Kidney (tissue), 22 donors: ENCODE measurements at places on chromosomes 16 and 17.

GRCh38 chr17:74502861-74503260, 28.4 kb downstream of the CD300LB start:
- no peaks in the 10 kb centered on the region for H3K4me1 ChIP-seq
- H3K27me3 ChIP-seq, result no peaks in the 10 kb centered on the region
- no peak overlapping the region for H3K27ac ChIP-seq
- no peak for DNase-seq
- no peaks in the 10 kb centered on the region for H3K36me3 ChIP-seq

DNA sequence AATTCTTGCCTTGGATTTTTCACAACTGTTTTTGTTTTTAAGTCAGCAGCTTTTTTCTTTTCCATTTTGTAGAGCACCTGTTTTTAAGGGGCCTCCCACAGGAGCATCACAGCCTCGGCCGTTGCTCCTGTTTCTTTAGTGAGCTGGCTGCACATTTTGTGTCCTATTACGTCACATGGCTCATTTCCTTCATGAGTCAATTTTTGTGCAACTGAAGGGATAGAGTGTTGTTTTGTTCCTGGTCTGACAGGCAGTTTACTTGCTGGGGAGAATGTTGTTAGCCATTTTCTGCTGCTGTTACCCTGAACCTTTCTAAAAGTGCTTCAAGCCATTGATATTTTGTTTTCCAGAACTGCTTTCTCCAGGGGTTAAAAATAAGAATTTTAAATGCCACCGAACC, 45.0 kb upstream of the CRISPLD2 start:
- no peaks in the 10 kb centered on the region for H3K27me3 ChIP-seq
- no peaks in the 10 kb centered on the region for H3K4me1 ChIP-seq
- no peak overlapping the region for H3K4me3 ChIP-seq
- DNase-seq, result no peak
- peaks cover 2% of the 10 kb centered on the region for H3K36me3 ChIP-seq

DNA sequence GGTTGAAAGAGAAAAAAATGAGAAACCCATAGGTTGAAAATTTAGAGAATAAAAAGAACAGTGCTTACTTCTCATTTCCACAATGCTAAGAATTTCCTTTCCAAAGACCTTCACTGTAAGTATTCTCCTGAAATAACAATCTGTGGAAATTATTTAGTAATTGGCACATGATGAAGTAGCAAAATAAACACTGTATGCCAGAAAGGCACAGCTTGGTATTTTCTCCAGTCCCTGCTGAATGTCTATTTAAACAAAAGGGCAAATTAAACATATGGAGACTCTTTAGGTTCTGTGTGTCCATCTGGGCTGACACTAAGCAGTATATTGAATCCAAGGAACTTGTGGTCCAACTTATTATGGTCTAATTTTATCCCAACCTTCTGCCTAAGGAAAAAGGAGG, 46.1 kb downstream of the CHCT1 start:
- no peak overlapping the region for H3K4me3 ChIP-seq
- no peak for DNase-seq
- peaks cover 15% of the 10 kb centered on the region for H3K36me3 ChIP-seq
- H3K4me1 ChIP-seq, result peaks cover 4% of the 10 kb centered on the region
- no peak overlapping the region for H3K27ac ChIP-seq

DNA sequence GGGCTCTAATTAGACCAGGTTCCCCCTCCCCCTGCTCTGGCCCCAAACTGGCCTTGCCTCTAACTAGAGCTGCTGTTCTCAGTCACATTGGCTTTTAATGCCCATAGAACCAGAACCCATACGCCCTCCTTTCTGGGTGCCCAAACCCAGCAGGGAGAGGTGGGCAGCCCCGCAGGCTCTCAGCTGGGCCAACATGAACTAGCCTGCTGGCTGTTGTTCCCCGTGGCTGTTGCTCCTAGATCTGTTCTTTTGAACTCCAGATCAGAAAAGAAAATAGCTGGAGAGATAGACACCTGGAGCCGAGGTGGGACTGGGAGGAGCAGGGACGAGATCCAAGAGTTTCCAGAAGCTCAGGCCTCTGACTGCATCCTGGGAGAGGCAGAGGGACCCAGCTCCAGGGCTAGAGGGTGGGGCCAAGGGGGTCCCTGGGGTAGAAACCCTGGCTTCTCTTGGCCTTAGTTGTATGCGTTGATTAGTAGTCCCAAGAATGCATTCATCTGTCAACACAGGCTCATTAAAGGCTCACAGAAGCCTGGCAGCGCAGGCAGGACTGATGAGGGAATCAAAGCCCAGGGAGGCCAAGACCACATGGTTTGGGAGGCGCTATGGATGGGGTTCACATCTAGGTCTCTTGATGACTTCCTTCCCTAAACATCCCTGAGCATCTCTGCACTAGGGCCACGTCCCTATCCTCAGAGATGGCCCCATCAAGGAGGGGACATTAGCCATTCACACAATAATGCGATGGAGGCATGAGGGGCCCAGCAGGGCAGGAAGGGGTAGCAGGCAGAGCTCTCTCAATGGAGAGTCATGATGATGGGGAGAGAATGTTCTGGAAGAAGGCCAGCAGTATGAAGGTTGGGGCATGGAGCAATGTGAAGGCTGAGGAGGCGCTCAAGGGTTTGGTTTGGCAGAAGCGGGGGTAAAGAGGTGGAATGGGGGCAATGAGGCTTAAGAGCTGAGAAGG, 1.3 kb upstream of the CPSF4L start:
- H3K4me1 ChIP-seq, result no peaks in the 10 kb centered on the region
- H3K27ac ChIP-seq, result no peak overlapping the region
- no peak overlapping the region for H3K4me3 ChIP-seq
- H3K27me3 ChIP-seq, result no peaks in the 10 kb centered on the region

- no peaks in the 10 kb centered on the region for H3K27me3 ChIP-seq
- DNase-seq, result no peak
Observed at GRCh38 chr17:77462553-77463497, 322.1 kb downstream of the SEC14L1 start.
